ENCODE measurements at places on chromosomes 16 and 17.

- peak; percentile 77 for DNase-seq
Measured at GRCh38 chr16:81315271-81316175, 761 bp downstream of the GAN start.

DNA sequence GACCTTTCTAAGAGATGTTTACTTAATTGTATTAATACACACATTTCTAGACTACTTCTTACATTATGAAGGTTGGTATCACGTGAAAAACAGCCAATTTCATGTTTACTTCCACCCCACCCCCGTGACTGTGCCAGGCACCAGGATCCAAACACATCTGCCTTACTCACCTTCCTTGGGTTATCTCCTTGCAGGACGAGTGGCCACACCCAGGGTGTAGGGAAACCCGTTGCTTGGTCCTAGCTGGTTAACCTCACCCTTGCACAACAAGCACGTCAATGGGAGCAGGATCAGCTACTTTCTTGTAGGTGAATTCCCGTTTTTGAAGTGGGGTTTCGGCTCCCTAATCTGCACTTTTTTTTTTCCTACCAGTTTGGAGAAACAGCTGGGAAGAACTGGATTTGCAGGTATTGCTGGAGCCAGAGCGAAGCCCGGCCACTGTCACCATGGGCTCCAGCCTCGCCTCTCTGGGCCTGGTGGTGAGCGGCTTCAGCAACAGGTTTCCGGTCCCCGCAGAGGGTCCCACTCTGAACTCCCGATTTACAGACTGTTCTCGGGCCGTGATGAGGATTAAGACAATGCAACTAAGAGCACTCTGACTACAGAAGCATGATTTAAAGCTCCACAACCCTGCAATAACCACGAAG lies 2.1 kb upstream of the UBB start:
- DNase-seq = peak; percentile 76

GRCh38 chr17:75406222-75406615 lies 741 bp upstream of the GRB2 start:
- peak; percentile 38 for DNase-seq

GRCh38 chr17:72514891-72515290 lies 394.1 kb downstream of the SOX9 start:
- DNase-seq = no peak

DNA sequence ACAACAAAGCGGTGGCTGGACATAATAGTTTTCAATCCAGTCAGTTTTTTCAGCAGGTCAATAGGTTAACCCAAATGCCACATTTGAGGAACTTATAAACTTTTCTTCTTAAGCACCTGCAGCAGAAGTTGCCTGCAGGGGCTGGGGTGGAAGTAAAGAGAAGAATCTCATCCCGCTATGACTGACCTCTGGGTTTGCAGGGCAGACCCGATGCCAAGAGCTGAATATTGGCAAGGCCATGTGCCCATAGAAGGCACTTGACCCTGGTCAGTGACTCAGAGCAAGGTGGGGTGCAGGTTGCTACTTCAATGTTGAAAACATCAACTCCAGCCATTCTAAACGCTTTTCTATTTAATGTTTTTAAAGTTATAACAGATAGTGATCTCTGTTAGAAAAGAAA lies 17.9 kb upstream of the SMPD3 start:
- no peak for DNase-seq

GRCh38 chr17:64277831-64278562 lies 14.9 kb upstream of the TEX2 start:
- DNase-seq = no peak

DNA sequence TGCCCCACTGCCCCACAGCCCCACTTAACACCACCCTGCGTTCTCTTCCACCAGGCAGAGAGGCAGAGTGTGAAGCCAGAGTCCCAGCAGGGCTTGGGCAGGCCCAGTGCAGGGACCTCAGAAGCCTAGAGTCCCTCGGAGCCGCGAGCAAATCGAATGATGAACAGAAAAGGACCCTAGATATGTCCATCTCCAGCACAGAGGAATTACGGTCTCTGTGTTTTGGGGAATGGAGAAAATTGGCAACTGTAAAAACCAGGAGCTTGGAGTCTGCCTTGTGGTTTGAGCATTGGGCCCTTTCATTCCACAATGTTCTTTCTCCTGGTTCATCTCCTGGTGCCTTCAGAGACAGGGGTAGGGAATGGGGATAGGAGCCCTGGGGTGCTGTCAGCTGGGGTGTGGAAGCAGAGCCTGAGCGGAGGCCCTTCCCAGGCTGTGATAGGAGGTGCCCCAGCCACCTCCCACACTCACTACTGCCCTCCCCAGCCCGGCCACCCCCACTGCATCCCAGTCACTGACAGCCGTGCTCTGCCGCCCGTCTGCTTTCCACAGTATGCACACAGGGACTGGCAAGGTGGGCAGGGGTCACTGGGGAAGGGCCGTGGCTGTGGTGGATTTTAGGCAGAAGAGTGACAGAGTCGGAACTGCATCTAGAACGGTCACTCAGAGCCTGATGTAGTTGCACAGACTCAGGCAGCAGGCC lies 26.7 kb downstream of the TBX4 start:
- DNase-seq = peak; percentile 57

DNA sequence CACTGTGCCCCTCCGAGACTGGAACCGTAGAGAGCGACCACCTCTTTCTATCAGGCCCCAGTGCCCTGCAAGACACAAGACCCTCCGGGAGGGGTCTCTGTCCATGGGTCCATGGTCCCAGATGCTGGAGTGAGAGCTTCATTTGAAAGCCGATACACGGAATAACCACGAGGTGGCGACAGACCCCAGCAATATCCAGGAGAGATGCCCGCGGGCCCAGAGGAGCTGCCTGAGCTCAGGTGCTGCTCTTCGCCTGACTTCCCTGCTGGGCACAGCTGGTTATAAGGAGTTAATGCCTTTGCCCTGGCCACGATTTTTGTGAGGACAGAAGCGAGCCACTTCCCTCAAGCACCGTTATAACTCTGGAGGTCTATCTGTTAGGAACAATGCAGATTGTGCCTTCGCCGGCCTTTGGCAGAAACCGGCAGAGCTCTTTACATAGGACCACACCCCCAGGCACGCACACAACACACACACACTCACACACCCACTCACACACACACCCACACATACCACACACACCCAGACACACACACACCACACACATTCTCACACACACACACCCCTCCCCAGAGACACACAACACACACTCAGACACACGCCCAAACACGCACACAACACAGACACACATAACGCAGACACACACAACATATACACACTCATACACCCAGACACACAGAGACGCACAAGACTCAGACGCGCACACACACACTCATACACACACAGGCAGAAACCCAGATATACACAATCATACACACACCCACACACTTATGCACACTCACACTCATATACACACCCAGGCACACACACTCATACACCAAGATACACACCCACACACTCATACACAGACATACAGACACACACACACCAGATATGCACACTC lies 436.4 kb downstream of the SOX9 start:
- DNase-seq = peak; percentile 93

DNA sequence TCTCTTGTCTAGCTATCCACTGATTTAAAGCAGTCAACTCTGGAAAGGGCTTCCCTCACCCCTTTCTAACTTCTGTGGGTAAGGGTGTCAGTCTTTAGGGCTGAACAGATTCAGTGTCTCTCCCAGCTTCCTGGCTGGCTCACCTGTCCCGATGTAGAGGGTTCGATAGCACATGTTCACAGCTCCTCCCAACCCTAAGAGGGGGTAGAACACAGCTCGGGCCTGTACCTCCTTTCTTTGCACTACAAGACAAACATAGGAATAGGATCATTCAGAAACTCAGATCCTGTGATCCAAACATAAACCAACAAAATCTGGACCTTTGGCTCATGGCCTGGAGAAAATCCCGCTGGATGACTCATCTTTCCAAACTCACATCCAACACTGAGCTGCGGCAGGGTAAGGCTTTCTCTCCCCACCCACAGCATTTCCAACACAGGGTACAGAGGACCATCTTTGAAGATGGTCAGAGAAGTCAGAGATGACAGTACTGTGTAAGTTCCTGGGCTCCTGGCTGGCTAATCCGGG lies 5.8 kb upstream of the DHRS13 start:
- no peak for DNase-seq

DNA sequence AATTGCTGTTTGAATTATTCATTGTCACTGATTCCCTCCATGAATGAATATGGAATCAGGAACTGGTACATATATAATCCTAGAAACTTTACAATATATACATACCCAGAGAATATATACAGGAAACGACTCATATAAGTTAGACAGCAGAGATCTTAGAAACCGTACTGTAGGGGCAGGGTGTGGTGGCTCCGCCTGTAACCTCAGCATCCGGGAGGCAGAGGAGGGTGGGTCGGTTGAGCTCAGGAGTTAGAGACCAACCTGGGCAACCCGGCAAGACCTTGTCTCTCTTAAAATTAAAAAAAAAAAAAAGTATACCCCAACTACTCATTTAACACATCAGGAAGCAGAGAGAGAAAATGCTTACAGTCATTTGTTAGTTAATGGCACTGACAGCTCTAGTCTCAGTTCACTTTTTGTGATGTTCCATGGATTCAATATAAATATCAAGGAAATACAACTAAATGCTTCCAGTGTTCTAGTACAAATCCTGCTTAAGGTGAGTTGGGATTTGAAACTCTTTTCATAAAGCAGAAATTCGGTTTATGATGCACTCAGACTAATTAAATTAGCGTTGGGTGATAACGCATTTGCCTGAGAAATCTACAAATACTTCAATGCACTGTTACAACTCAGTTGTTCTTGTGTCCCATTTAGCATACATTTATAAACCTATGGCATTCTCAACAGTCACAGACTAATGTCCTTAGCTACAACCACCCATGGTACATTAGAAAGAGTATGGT lies 5.6 kb downstream of the GLG1 start:
- DNase-seq = no peak

- peak; percentile 58 for DNase-seq
Measured at GRCh38 chr17:67582673-67583081, 135.1 kb upstream of the NOL11 start.

DNA sequence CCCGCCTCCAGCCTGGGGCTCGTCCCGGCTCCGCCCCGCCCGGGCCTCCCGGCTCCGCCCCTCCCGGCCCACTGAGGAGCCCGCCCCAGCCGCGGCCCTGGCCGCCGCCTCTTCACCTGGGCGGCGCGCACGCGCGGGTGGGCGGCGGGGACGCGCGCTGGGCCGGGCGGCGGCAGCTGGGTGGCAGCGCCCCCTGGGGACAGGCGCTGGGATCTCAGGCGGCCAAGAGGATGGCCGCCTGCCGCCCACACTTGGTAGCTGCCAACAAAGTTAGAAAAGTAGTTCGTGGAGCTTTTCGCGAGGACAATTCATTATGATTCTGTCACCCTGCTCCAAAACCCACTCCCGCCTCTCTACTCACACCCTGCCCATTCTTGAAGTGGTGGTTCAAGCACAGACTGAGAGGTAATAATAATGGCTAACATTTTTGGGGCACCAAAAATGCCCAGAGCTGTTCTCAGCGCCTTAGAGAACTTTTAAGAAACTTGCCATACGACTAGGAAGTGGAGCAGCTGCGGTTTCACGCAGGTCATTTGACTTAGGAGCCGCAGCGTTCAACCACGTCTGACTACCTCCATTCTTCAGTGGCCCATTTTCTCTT lies 340 bp upstream of the MYO1D start:
- peak; percentile 97 for DNase-seq

DNA sequence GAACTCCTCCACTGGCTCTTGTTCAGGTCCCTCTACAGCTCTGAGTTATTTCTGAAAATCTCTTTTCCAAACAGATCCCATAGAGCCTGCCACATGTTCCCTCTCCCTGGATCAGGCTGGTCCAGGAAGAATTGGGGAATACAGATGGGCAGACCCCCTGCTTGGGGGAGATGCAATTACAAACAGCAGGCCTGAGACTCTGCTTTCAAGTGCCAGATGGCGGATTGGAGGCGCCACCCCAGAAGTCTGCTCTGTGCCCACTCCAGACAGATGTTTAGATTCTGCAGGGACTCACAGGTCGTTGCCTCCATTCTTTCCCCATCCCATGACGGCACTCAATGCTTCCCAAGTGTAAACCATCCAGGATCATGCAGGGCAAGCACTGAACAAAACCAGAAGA lies 316.6 kb downstream of the SLC39A11 start:
- no peak for DNase-seq

- no peak for DNase-seq
Measured at GRCh38 chr16:81453091-81453728, 8.6 kb downstream of the CMIP start.

DNA sequence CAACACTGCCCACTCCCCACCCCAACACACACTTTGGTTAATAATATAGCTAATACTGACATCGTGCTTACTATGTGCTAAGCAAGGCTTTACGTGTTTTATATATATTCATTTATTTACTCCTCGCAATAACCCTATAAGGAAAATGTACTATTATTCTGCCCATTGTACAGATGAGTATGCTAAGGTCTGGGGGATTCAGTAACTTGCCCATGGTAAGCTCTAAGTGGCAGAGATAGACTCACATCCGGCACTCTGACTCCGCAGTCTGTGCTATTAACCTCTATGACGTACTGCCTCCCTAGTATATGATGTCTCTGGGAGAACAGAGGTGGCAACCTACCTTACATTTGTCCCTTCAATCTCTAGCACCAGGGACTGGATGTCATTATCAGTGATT lies 12.7 kb downstream of the CFAP20 start:
- DNase-seq = peak; percentile 3

All from islet precursor cell (in vitro differentiated cells).